ENCODE measurements at places on chromosomes 3 and 15.

- DNase-seq: no peak
These were observed 454 bp downstream of the C15orf62 start for GRCh38 chr15:40770147-40770721.

DNA sequence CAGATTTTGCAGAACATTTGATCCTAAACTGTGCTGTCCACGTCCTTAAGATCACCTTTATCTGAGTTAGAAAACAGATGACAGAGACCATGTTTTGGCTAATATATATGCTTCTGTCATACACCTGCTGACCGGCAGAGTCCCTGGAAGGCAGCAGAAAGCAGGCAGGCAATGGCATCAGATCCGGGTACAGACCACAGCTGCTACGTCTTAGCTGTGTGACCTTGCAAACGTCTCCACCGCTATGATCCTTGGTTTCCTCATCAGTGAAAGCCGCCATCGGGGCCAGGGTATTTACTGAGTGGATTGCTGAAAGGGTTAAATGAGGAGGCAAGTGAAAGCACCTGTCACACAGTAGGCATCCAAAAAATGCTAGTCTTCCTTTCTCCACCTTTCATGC is 72.1 kb downstream of the ABTB1 start:
- DNase-seq: no peak

- DNase-seq: no peak
These were observed 190.5 kb downstream of the GREM1 start for GRCh38 chr15:32908135-32908801.

DNA sequence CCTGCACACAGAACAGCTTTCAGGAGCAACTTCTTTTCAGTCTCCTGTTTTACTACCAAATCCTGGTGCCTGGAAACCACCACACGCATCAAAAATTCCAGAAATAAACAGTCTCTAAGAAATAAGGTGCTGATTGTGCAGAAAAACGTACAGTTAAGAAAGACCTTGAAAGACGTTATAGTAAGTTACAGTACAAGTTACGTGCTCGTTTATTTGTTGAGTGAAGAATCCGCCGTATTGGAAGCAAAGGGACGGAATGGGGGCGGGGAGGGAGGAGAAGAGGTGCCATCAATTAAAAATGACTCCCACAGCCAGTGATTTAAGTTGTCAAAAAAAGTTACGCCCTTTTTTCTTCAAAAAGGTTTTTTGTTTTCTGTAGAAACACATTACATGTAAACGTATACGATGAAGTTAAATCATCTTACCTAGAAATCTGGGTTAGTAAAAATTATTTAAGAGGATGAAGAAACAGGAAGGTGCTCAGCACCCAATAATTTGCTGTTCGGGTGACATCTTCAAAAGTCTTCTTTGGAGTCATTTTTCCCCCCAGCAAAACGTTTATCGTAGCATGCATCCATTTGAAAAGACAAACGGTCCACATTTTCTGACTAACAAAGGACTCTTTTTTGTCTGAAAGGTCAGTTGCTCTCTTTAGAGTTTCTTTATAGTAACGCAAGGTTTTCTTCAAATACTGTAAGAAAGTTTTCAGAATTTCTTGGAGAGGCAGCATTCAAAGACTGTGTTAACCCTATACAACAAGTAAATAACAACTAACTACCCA is 782 bp upstream of the UACA start:
- DNase-seq: no peak

- DNase-seq: no peak
These were observed 9.1 kb downstream of the BCL2L10 start for GRCh38 chr15:52103217-52104207.

- no peak for DNase-seq
These were observed 17.5 kb downstream of the SRGAP3 start for GRCh38 chr3:9231937-9232336.

DNA sequence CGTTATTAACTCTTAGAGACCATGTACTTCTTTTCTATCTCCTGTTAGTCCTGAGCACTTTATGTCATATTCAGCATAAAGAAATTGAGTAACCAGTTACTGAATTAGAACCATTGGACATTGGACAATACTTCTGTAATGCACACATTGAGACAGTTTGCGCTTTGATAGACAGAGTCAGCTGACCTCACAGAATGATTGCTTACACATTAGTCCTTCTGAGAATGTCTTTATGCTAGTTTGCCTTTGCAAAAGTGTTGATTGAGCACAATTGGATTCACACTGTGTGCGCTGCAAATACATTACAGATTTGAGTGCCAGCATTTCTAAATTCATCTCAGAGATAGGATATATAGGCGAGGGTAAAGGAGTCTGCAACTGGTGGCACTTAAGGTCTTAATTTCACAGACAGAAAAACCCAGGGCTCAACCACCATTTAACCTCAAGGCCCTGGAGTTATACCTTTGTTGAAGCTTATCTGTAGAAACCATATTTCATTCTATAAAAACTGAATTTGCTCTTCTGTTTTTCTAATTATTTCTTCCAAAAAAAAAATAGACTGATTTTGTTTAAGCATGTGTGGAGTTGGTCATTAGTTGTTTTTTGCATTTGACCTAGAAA is 3.8 kb downstream of the SERPINI1 start:
- no peak for DNase-seq

DNA sequence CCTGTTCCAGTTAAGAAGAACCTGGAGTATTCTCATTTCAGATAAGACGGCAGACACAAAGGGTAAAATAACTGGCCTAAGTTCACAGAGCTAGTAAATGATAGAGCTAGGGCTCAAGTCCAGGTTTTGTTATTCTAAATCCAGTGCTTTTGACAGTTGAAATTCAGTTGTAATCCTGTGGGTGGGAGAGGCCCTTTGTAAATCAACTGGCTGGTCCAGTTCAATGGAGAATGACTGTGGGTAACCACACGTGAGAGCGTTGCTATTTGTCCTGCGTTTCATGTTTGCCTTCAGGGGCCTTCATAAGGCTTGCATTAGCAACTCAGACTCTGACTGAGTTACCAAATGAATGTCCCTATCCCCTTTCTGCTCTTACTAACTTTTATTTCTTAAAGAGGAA is 24.2 kb upstream of the CD96 start:
- no peak for DNase-seq

DNA sequence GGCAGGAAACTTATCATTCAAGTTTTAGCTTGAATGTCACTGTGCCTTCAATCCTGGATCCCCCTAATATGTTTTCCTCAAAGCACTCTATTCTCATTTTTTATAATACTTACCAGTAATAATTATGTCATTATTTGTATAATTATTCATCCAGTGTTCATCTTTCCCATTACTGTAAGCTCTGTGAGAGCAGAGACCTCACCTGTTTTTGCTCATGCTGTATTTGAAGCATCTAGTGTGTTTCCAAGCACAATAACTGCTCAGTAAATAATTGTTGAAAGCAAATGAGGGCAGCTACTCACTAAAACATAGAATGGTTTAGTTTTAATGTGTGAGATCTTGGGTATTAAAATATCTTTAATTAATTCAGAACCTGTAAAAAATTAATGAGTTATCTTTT is 36.9 kb upstream of the KPNA4 start:
- no peak for DNase-seq

DNA sequence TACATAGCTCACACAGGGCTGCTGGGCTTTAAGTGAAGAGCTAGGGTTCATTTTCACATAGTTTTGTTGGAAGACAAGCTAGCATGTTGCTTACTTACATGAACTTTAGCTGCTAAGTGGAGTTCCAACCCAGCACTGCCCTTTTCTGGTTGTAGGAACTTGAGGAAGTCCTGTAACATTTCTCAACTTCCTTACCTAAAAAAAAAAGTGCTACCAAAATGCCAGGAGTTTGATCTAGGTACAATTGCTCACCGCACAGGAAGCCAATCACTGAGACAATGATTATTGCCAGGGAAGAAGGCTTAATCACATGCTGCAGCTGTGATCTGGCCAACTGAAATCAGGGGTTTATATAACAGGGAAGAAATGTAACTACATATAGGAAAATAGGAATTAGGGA is 52.8 kb downstream of the IL12A start:
- DNase-seq: no peak

GRCh38 chr3:25471081-25471768 is 43.2 kb downstream of the RARB start:
- DNase-seq: no peak

DNA sequence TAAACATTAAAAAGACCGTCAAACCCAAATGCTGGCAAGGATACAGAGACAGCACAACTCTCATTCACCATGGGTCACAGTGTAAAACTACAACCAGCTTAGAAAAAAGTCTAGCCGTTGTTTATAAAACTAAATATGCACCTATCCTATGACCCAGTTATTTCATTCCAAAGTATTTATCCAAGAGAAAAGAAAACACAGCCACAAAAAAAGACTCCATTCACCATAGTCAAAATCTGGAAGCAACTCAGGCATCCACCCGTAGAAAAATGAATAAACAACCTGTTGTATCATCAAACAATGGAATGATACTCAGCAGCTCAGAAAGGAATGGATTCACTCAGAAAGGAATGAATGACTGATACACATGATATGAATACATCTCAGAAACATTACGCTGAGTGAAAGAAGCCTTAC is 28.6 kb downstream of the PLD1 start:
- DNase-seq: no peak

GRCh38 chr3:17518189-17519059 is 224.0 kb downstream of the TBC1D5 start:
- DNase-seq: no peak

DNA sequence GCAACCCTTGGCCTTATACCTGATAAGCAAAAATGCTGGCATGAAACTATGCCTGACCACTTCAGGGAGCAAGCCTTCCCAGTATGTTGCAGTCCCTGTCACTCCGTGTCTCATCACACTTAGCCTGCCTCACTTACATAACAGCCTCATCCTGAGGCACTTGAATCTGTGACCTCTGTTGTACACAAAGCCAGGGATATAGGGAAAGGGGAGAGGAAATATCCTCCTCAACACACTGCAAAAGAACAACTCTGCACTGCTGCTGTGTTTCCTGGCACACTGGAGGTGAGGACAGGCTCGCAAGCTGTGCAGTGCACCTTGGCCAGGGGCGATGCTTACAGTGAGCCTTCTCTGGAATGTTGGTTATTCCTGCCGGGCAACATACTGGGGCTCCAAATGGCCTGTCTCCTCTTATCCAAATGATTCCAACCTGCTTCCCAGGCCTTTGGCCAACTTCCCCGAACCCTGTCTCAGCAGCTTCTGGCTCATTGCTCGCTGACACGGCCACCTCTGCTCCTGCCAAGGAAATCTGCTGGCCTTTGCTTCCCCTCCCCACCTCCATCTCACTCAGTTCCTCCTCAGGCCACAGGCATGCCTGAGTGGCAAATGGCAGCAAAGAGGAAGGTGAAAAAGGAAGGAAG is 109.2 kb downstream of the CD47 start:
- DNase-seq: no peak

GRCh38 chr3:37734886-37735285 is 126.8 kb upstream of the CTDSPL start:
- DNase-seq: no peak

GRCh38 chr15:27731776-27732175 is 367.3 kb downstream of the OCA2 start:
- no peak for DNase-seq

GRCh38 chr15:41692049-41692448 is 31.8 kb downstream of the MGA start:
- DNase-seq: no peak

- no peak for DNase-seq
These were observed 45.5 kb downstream of the SLC28A1 start for GRCh38 chr15:84929795-84930603.

GRCh38 chr3:134543113-134543512 is 57.3 kb downstream of the CEP63 start:
- DNase-seq: no peak

- no peak for DNase-seq
These were observed at the start of gene TRIM69 for GRCh38 chr15:44736181-44736765. TSS of gene TRIM69 (plus strand) at chr15:44736528. CDS start at chr15:44736705, 177 bp downstream.

DNA sequence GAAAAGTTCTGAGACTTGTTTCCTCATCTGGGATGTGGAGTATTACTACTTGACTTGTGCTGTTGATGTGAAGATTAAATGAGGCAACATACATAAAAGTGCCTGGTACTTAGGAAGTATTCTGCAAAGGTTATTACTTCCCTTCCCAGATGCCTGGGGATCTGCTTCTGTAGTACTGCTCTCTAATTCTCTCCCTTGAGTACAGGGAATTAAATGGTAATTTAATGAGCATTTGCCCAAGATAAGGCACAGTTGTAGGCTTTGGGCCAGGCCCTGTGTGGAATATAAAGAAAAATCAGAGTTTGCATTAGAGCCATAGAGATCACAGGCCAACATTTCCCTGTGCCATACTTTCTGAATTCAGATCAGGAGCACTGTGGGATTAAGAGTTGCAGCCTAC is 84.4 kb downstream of the LARS2 start:
- no peak for DNase-seq

GRCh38 chr15:98745179-98745578 is 96.8 kb downstream of the IGF1R start:
- no peak for DNase-seq

DNA sequence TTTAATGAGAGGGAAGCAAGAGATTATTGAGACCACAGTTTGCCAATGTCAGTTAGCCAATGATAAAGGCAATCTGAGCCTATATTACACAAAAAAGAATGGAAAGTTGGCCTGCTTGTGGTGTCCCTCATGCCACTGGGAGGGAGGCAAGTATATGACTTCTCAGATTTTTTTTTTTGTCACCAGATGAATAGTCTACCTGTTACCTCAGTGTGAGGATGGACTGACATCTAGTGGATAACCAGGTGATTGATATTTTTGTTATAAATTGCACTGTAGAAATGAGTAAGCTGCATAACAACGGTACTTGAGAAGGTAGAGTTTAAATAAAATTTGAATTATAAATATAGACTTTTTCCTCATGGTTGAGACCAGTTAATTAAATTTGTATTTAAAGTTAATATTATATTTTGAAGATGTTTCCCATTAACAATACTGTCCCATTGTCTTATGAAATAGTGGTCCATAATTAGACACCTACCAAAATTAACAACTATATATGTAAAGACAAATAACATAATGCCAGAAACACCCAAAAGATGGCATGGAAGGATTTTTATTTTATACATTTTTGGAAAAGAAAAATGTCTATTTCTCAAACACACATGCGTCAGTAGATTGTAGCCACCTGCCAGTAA is 237.8 kb upstream of the GADL1 start:
- no peak for DNase-seq

GRCh38 chr3:105869861-105870755 is 1.3 kb upstream of the CBLB start:
- DNase-seq: no peak

GRCh38 chr3:54454806-54455205 is 332.5 kb downstream of the CACNA2D3 start:
- DNase-seq: no peak

DNA sequence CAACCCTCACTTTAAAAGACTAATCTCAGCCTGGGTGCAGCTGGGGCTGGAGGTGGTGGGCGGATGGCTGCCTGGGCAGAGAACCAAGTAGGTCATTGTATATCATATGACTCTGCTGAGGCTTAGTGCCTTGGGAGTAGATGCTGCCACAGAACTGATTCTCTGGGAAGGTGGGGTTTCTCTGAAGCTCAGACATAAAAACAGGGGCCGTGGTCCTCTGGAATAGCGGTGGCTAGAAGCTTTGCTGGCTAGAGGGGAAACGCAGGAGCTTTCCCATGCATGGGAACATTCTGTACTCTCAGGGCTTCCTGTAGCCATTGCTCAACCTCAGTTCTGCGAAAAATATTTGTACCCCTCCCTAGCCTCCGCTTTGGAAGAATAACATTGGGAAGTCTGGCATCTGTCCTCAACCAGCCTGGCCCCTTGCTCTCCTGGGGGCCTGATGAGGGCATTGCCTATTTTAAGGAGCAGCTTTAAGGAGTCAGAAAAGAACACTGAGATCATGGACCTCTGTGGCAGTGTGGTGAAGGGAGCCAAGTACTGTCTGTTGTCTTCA is 14.7 kb downstream of the TIMP4 start:
- DNase-seq: no peak
